ENCODE measurements at places on chromosomes 11 and 22.
A peak's percentile ranks its signal among the peaks of the same experiment; 100 is the strongest.

GRCh38 chr11:125063429-125064043 lies 431 bp downstream of the SLC37A2 start:
- DNase-seq: peak; percentile 26

GRCh38 chr11:1761857-1762536 lies 1.7 kb downstream of the CTSD start:
- no peak for DNase-seq

DNA sequence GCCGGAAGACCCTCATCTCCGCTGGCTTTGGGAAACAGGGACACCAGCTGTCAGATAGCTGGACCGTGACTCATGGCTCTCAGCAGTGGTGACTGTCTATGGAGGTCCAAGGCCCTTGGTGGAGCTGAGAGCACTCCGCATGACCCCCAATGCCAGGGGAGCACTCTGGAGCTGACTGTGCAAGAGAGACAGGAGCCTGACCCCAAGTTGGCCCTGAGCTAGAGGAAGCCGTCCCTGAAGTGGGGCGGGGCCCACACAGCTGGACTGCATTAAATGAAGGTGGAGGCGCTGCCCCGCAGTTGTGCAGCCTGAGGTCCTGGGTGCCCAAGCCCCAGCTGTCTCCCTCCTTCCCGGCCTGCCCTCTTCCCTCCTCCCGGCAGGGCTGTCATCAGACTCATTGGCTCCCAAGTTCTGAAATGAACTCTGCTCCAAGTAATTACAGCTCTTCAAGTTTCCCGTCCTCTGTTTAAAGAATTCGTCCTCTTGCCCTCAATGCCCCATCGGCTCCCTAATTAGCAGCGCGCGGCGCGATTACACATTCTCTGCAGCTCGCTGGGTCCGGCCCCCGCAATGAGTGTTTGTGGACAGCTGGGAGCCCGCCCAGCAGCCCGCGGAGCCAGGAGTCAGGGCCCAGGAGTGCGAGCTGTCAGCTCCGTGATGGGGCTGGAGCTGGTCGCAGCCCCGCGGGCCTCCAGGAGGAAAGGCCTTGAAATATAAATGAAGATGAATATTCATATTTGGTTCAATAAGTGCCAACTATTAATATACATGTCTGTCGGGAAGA lies 93.2 kb upstream of the LMO1 start:
- no peak for DNase-seq

- DNase-seq: no peak
Measured at GRCh38 chr11:1948389-1948788, 1.3 kb downstream of the MRPL23 start.

DNA sequence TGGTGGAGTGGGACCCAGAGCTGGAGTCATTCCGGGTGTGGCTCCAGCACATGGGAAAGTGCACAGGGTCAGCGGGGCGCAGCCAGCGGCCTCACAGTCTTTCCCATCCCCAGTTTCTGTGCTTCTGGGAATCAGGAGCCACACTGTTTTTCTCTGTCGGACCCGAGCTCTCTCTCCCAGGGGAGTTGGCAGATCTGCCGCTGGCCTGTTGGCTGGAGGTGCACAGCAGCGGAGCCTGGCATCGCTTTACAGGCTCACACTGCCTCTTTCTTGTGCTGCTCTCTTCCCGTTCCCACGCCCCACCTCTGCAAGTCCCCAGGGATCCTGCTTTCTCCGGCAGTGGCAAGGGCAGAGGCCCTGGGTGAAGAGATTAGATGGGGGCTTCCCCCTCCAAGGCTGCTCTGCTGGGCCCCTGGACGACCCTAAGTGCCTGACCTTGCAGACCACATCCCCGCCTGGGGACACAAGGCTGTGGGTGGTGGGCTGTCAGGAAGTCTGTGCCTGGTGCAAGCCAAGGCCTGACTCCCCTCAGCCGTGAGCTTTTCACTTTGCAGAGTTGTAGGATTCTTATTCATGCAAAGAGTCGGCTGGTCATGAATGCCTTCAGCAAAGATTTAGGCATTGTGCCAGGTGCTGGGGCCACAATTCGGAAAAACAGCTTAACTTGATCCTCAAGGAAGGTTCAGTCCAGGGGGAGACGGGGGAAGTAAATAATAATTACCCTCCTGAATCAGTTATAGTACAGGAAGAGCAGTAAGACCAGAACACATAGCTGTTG lies 116.3 kb downstream of the TIMP3 start:
- no peak for DNase-seq

- no peak for DNase-seq
Measured at GRCh38 chr22:20018001-20018400, 1.4 kb upstream of the ARVCF start.

GRCh38 chr22:50044485-50045118 lies 13.5 kb downstream of the TTLL8 start:
- DNase-seq: no peak

- DNase-seq: peak; percentile 36
Measured at GRCh38 chr11:17275400-17276235, 921 bp upstream of the NUCB2 start.

- peak; percentile 82 for DNase-seq
Measured at GRCh38 chr11:112163875-112164685, at the start of gene IL18. Gene IL18 (minus strand): TSS chr11:112164094. CDS start chr11:112155053, 9,041 bp downstream.

GRCh38 chr11:60785806-60786361 lies 751 bp downstream of the MS4A10 start:
- no peak for DNase-seq

- DNase-seq: peak; percentile 86
Measured at GRCh38 chr11:35029979-35030682, 108.8 kb upstream of the CD44 start.

GRCh38 chr22:46351767-46352166 lies 16.3 kb downstream of the TRMU start:
- DNase-seq: no peak

DNA sequence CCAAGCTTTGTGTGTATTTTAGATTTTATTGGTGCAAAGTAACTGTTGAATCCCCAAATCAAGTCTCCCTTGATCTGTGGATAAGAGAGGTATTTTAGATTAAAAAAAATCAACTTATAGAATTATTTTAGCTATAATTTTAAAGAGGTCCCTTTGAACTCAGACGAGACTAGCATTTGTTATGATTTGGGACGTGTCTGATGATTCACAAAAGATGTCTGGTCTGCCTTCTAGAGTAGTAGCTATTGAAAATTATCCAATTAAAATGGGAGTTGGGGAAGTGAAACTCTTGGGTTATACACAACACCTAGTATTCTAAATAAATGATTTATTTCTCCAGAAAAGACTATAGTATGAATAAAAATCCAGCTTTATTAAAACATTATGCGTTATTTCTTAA lies 227.9 kb upstream of the GRIA4 start:
- no peak for DNase-seq

GRCh38 chr11:58787903-58788302 lies 56.2 kb upstream of the GLYAT start:
- no peak for DNase-seq

- DNase-seq: peak; percentile 31
Measured at GRCh38 chr22:39518996-39519680, 1.2 kb upstream of the ATF4 start.

GRCh38 chr22:42881298-42881697 lies 24.2 kb upstream of the ARFGAP3 start:
- no peak for DNase-seq

All from inflammatory macrophage (primary cell).